Kidney capillary endothelial cell (primary cell): ENCODE measurements at places on chromosomes 1 and 21.

GRCh38 chr21:31185663-31186062 is 147.4 kb upstream of the KRTAP19-8 start:
- DNase-seq: no peak

DNA sequence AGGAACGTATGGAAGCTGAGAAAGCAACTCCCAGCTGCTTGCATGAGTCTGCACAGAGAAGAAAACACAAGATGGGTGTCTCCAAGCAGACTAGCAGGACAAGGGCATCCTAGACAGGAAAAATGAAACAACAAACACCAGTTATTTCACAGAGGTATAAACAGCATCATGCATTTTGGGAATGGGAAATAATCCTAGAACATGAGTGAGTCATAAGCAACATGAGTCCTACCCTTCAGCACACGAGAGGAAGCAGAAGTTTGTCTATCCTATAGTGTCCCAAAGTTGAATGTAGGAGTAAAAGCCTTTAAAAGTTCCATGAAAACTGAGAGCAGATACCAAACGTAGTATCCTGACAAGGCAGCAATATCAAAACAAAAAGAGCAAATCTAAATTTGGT is 11.3 kb upstream of the FRRS1 start:
- no peak for DNase-seq

- DNase-seq: peak; percentile 6
These were observed 27.5 kb downstream of the COA6 start for GRCh38 chr1:234400773-234401172.

GRCh38 chr1:89931964-89932363 is 62.9 kb upstream of the ZNF326 start:
- no peak for DNase-seq

DNA sequence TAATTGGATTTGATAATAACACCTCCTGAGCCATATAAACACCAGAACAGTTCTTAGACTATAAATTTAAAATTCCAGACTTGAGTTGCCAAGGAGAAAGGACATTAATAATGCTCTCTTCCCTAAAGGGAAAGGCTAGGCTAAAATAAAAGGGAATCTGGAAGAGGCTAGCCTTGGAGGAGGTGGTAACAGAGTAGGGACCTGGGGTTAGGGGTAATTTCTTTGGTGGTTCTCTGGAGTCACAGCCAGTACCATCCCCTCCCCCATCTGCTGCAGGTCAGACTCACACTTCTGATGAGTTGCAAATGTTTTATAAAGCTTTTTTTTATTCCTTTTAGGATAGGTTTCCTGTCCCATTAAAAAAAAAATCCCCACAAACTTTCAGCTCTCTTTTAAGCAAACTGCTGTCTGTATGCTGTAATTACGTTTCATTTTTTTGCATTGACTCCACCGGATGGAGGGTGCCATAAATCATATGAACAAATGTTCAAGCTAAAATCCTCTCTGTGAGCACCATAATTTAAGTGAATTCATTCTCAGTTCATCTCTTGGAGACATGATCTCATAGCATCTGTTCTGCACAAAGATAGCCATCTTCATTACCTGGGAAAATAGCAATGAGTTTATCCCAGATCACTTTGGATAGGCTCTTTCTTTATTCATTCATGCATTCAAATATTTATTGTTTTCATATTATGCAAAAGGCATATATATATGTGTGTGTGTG is 379.6 kb downstream of the TTLL7 start:
- DNase-seq: no peak

DNA sequence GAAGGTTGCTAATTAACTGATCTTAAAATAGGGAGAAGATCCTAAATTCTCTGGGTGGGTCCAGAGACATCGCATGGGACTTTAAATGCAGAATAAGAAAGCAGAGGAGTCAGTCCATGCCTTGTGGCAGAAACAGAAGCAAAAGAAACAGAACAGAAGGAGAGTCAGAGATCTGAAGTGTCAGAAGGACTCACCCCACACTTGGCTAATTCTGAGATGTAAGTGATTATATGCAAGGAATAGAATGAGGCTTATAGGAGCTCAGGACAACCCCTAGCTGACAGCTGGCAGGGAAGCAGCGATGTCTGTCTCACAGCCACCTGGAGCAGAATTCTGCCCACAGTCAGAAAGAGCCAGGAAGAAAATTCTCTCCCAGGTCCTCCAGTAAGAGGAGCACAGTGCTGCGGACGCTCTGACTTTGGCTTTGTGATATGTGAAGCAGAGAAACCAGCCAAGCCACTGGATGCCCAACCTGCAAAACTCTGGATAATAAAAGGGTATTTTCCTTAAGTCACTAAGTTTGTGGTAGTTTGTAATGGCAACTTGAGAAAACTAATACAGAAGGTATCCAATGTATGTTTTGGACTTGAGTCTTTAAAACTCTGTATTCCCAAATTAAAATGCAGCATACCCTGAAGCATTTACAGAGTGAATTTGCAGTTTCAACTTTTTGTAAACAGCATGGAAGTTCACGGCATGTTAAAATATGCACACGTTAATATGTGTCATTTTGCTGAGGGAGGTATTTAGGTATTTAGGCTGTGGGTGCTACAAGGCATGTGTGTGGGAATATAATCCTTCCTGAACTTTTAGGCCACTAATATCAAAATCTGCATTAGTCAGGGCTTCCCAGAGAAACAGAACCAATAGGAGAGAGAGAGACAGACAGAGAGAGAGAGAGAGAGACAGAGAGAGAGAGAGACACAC is 388.5 kb downstream of the PCP4 start:
- DNase-seq: no peak

- no peak for DNase-seq
These were observed 5.4 kb downstream of the RUSC1 start for GRCh38 chr1:155326020-155326526.

DNA sequence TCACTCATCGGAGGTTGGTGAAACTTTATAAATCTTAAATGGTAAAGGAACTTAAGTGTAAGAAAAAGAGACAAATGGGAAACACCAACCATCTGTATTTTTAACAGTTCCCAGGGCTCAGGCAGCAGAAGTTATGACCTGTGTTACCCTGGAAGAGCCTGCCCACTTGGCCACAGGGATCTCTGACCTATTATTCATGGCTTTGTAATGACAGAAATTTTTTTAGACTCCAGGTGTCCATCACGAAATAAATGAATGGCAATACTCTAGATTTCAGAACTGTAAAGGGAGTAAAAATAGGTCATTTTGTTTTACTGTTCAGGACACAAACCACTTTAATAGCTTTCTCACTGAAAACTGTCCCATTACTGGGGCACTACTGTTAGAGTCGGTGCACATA is 389.8 kb downstream of the VAV3 start:
- DNase-seq: no peak

- DNase-seq: no peak
These were observed 139.3 kb upstream of the ZNF644 start for GRCh38 chr1:91161166-91161565.

DNA sequence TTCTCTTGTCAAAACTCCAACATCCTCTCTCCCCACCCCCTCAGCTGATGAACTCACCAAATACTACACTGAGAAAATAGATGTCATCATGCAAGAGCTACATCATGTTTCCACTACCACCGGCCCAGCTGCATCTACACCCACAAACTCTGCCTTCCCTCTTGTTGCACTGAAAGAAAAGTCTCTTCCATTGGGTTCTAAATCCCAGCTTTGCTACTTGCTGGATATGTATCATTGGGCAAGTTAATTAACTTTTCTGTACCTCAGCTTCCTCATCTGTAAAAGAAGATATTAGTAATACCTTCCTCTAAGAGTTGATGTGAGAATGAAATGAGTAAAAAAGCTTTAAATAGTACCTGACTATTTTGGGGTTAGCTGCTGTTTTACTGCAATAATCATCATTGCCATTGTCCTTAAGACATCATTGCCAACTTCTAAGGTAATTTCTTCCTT is 108.6 kb downstream of the OLFML2B start:
- DNase-seq: no peak

DNA sequence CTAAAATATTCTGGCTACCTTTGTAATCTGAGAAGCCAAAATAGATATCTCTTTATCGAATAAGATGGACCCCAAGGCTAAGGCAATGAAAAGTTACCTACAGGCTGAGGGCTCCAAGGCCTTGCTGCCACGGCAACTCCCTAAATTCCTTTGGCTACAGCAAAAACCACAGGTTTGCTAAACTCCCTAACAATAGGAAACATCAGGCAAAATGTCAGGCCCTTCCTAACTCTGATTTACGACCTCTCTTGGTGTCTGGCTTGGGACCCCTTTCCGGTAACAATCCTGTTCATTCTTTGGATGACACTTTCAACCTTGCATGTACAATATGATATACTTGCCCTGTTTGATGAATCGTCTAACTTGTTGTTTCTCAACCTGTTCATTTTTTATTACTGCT is 11.3 kb upstream of the OR2T8 start:
- DNase-seq: no peak

DNA sequence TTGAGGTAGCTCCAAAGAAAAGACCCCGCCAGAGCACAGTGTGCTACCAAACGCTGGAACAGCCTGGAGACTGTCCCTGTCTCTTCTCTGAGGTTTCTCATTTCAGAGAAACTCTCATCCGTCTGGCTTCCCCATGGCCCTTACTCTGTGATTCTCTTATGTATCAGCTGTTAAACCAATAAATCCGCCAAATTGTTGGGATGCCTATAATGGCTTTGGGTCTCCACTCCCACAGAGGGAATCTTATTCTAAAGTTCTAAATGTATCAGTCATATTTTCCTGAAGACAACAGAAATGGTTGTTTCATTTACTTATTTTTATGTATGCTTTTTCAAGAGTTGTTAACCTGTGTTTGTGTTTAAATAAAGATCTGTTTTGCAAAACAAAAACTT is 4.0 kb downstream of the ERG start:
- DNase-seq: no peak

GRCh38 chr1:69126796-69127195 is 440.9 kb upstream of the LRRC7 start:
- DNase-seq: no peak

DNA sequence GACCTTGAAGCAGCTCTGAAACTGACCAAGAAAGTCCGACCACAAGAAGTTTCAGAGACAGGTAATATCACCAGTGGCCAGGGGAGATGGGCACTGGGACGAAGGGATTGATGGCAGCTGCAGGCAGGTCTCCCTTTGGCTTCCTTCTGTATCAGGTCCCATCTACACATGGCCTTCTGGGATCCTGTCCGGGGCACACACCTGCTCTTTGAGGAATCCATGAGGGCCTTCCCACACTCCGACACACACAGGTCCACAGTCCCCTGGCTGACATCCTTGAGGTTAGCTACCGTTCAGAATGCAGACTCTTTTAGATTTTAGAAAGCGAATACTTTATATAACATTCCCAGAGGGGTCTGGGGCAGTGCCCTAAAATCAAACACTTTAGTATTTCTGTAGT is 26.5 kb upstream of the TMEM125 start:
- DNase-seq: no peak

- DNase-seq: no peak
These were observed 54.6 kb downstream of the MATN1 start for GRCh38 chr1:30668546-30669327.

GRCh38 chr1:152517237-152517811 is 3.0 kb downstream of the CRCT1 start:
- peak; percentile 47 for DNase-seq

DNA sequence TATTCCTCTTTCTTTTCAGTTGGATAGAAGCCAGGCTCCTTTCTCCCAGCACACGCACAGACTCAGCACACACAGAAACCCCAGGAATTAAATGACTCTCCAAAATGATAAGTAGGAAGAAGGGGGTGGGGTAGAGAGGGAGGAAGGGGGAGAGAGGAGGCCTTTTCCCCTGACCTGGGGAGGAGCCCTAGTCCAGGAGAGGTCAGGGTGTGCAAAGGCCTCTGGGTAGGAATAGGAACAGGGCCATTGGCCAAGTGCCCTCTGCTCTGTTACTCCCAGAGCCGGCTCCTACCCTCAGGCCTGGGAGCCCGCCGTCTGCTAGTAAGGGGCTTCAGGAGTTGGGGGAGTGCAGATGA is 35.6 kb upstream of the PUM1 start:
- DNase-seq: no peak

- no peak for DNase-seq
These were observed 352.5 kb downstream of the HHAT start for GRCh38 chr1:210681158-210681557.

DNA sequence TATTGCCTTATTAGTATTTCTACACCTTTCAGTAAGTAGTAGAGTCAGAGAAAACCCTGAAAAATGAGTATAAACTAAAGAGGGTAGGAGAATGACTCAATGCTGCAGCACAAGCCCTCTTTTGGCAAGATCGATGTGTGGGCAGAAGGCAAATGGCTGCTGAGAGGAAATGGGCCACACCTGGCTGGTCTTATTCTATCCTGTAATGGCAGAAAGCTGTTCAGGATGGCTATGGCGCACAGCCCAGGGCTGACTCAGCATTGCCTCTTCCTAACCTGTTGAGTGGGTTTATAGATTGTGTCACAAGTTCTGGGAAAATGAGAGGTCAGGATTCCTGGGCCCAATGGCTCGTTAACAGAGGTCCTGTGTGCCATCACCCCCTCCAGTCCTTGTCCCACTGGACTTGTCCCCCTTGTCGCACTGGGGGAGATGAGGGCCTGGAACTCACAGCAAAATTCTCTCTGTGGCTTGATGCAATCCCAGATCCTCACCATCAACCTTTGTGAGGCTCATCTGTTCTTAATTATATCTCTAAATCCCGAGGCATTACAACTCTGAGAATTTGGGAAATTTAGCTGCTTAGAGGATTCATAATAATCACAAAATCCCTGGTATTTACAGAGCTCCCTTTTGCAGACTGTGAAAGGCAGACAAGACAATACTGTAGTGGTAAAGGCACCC is 13.2 kb downstream of the HMGB4 start:
- DNase-seq: no peak

DNA sequence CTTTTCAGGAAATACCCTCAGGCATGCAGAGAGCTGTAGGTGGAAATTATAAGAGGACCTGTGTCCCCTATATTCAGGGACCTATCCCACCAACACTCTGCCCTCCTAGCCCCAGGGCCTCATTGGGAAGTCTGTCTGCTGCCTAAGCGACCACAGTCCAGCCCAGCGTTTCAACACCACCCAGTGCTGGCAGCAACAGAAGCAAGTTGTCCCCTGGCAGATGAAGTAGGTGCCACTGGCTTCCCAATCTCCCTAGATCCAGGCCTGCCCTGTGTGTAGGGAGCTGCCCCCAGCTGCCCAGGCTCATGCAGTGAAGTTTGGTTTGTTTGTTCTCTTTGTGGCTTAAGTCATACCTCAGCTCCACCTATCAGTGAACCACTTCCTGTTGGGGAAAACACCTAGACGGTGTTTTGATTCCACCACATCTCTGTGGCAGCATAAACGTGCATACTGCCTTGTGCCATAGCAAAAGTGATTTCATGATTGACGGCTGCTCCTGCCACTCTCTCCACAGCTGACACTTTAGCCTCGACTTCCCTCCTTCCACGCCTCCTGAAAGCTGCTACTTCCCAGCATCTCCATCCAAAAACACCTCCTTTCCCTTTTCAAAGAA is 8.1 kb upstream of the LEFTY1 start:
- no peak for DNase-seq
